Chondrocyte (in vitro differentiated cells): ENCODE measurements at places on chromosomes 7 and 10. TPM values are rescaled to one million over a fixed set of nuclear protein-coding genes. Genes with fewer than 3 reads are reported as not detected.

TCAF2 gene
- 2.1 to 2.8 TPM (median 2.3 TPM) in 3 replicates for total RNA-seq

- DNase-seq, result no peak
Measured at GRCh38 chr7:124713086-124713485, 52.5 kb downstream of the GPR37 start.

HTRA1 gene
- 1,260 to 1,504 TPM (median 1,485 TPM) in 3 replicates for total RNA-seq

- DNase-seq, result no peak
Measured at GRCh38 chr10:78457804-78458482, 424.3 kb downstream of the RPS24 start.

GRCh38 chr10:10294881-10295529 is 722.7 kb upstream of the CELF2 start:
- DNase-seq, result no peak
